Small intestine (tissue), 16 donors: ENCODE measurements at places on chromosomes 4 and X. TPM values are rescaled to one million over a fixed set of nuclear protein-coding genes. Genes with fewer than 3 reads are reported as not detected.

VCX gene
- not detected for polyA plus RNA-seq

GRCh38 chrX:15345976-15346375 lies 10.7 kb upstream of the PIGA start:
- H3K4me1 ChIP-seq: no peaks in the 10 kb centered on the region
- no peak for DNase-seq
- H3K27ac ChIP-seq: no peak overlapping the region
- no peak overlapping the region for H3K4me3 ChIP-seq

- no peak overlapping the region for H3K27ac ChIP-seq
- H3K4me3 ChIP-seq: no peak overlapping the region
- no peak for DNase-seq
- no peaks in the 10 kb centered on the region for H3K27me3 ChIP-seq
- no peaks in the 10 kb centered on the region for H3K36me3 ChIP-seq
- no peaks in the 10 kb centered on the region for H3K4me1 ChIP-seq
These were observed 46.1 kb downstream of the CXorf58 start for GRCh38 chrX:23953908-23954269.

- no peaks in the 10 kb centered on the region for H3K27me3 ChIP-seq
- H3K4me3 ChIP-seq: peak within 1 kb of the TSS; percentile 50
- no peaks in the 10 kb centered on the region for H3K36me3 ChIP-seq
These were observed at the start of gene MAOB for GRCh38 chrX:43882294-43882681. TSS of gene MAOB (minus strand) at chrX:43882450. CDS start at chrX:43882299, 151 bp downstream.

- H3K27ac ChIP-seq: no peak overlapping the region
- no peaks in the 10 kb centered on the region for H3K27me3 ChIP-seq
- H3K4me1 ChIP-seq: no peaks in the 10 kb centered on the region
- no peak for DNase-seq
- no peak overlapping the region for H3K4me3 ChIP-seq
These were observed 108.2 kb upstream of the GPC4 start for GRCh38 chrX:133523526-133523925.

GRCh38 chrX:150085881-150086280 lies 147.6 kb upstream of the EOLA2 start:
- H3K4me1 ChIP-seq: no peaks in the 10 kb centered on the region
- H3K27ac ChIP-seq: no peak overlapping the region
- H3K36me3 ChIP-seq: no peaks in the 10 kb centered on the region
- no peak overlapping the region for H3K4me3 ChIP-seq
- no peaks in the 10 kb centered on the region for H3K27me3 ChIP-seq
- DNase-seq: no peak

- H3K36me3 ChIP-seq: no peaks in the 10 kb centered on the region
- no peak for DNase-seq
- no peaks in the 10 kb centered on the region for H3K4me1 ChIP-seq
- no peak overlapping the region for H3K4me3 ChIP-seq
- no peak overlapping the region for H3K27ac ChIP-seq
- H3K27me3 ChIP-seq: no peaks in the 10 kb centered on the region
These were observed 331.8 kb downstream of the TEX13C start for GRCh38 chrX:125651426-125651825.

DNA sequence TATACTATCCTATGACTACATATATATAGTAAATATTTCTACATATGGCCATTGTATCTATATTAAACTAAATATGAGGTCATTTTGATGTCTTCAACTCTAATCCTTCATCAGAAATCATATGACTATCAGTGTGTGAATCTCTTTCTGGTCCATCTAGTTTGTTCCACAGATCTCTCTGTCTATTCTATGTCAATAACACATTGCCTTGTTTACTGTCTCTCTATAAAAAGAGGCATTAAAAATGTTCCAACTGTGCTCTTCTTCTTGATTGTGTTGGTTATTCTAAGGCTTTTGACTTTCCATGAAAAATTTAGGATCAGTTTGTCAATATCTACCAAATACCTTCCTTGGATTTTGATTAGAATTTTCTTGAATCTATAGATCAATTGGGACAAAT lies 338.3 kb upstream of the FSTL5 start:
- H3K4me3 ChIP-seq: no peak overlapping the region
- no peaks in the 10 kb centered on the region for H3K4me1 ChIP-seq
- no peaks in the 10 kb centered on the region for H3K36me3 ChIP-seq
- H3K27me3 ChIP-seq: no peaks in the 10 kb centered on the region
